ENCODE measurements at places on chromosomes 1 and 21.

DNA sequence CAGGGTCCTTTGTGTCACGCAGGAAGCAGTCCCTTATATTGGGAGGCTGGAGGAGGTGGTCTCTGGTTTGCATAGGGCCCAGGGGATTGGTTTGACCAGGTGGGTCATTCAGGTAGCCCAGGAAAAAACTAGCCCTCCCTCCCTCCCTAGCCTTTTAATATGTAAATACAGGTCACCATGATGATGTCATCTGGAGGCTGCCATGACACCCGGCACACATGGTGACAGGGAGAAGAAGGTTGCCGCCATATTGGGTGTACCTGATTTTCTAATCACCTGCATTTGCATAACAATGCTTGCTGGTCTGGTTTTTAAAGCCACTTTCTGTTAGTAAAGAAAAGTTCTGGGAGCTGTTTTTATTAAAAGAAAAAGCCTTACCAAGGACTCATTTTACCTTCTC lies 791.0 kb upstream of the ADGRL4 start:
- no peak for DNase-seq

DNA sequence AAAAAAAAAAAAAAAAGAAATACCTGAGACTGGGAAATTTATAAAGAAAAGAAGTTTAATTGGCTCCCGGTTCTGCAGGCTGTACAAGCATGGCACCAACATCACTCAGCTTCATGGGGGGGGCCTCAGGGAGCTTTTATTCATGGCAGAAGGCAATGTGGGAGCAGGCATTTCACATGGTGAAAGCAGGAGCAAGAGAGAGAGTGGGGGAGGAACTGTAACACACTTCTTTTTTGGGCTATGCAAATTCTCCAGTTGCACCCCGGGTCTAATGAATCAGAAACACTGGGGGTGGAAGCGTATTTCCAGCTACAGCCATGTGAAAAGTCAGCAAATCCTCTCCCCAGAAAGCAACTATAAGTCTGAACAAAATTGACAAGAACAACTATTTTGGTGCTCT lies 11.8 kb upstream of the SOD1 start:
- no peak for DNase-seq

- no peak for DNase-seq
These were observed 14.7 kb downstream of the NEK2 start for GRCh38 chr1:211660718-211661222.

DNA sequence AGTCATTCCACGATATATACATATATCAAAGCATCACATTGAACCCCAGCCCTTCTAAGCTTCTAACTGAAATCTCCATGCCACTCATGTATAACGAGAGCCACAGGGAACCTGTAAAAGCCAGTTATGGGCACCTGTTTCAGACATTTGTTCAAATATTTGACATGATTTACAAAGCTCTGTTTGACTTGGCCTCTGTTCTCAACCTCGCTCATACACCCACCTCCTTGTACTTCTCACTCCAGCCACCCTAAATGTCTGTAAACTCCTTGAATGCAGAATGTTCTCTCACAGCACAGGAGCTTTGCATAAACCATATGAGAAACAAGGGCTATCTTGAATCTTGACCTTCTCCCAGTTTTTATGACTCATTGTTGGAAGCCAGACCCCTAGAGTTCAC lies 36.9 kb upstream of the CD2 start:
- no peak for DNase-seq

GRCh38 chr1:196063952-196064351 lies 544.3 kb downstream of the KCNT2 start:
- DNase-seq = no peak

- no peak for DNase-seq
These were observed 1.7 kb downstream of the SLC19A1 start for GRCh38 chr21:45540601-45540970.

- DNase-seq = no peak
These were observed 80.3 kb downstream of the KCNT2 start for GRCh38 chr1:196527919-196528318.

- DNase-seq = no peak
These were observed 5.3 kb upstream of the PRPF38B start for GRCh38 chr1:108686614-108687313.

GRCh38 chr1:224616756-224617409 lies 766 bp downstream of the CNIH3 start:
- DNase-seq = no peak

DNA sequence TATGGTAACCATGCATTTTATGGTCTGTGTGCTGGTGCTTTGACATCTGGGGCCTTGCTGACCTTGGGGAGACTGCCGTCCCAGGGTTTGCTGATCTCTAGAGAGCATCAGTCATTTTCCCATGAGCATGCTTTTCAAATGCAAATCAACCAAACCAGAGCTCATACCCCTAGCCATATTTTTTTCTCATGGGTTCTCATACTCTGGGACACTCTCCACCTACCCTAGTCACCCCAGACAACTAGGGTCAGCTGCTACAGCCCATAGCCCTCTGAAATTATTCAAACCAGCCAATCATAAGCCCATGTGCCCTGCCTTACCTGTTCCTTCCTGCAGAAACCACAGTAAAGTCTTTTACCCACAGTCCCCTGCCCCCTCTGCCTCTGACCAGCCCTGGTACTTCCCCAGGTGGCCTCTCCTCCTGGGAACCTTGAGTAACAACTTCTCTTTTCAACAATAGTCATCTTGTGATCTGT lies 132.0 kb downstream of the MAP3K21 start:
- DNase-seq = no peak

DNA sequence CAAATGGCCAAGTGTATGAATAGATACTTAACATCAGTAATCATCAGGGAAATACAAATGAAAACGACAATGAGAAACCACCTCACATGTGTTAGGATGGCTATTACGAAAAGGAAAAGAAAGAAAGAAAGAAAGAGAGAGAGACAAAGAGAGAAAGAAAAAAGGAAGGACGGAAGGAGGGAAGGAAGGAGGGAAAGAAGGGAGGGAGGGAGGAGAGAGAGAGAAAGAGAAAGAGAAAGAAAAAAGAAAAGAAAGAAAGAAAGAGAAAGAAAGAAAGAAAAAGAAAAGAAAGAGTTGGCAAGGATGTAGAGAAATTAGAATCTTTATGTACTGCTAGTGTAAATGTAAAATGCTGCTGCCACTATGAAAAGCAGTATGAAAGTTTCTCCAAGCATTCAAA lies 90.7 kb upstream of the DPT start:
- no peak for DNase-seq

DNA sequence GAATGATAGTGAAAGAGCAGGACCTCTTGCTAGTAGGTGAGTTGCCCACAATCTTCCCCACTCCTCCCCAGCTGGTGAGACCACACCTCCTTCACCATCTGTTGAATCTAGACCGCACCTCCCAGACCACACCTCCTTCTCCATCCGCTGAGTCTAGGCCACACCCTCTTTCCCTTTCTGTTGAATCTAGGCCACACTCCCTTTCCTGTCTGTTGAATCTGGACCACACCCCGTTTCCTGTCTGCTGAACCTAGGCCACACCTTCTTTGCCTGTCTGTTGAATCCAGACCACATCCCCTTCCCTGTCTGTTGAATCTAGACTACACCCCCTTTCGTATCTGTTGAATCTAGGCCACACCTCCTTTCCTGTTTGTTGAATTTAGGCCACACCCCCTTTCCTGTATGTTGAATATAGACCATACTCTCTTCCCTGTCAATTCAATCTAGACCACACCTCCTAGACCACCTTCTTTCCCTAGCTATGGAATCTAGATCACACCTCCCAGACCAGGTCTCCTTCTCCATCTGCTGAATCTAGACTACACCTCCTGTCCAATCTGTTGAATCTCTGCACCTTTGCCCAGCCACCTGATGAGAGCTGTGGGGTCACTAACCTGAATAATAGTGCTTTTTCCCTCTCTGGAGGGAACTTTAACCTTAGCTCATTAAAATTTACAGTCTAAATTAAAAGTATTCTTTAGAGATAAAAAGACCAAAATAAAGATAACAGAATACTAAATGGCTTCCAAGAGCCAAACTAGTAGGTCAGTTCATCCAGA lies 116.3 kb downstream of the DAB1 start:
- DNase-seq = no peak

- no peak for DNase-seq
These were observed 446.1 kb upstream of the PROX1 start for GRCh38 chr1:213541641-213542040.

DNA sequence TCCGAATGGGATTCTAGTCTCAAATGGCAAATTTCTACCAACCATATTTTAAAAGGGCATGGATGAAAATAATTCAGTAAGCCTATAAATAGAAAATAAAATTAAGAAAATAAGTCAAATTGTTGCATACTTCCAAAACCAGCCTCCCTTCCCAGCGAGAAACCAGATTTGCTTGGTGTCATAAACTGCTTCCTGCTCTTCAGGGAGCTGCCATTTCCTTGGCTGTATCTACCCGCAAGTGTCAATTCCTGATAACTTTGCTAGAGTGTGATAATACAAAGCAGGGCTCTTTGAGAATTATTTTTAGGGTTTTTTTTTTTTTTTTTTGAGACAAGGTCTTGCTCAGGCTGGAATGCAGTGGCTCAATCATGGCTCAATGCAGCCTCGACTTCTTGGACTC lies 62.3 kb downstream of the S1PR1 start:
- DNase-seq = no peak

- DNase-seq = no peak
These were observed 183.6 kb upstream of the NR5A2 start for GRCh38 chr1:199843861-199844260.

GRCh38 chr1:32200226-32201010 lies at the start of gene CCDC28B:
Gene CCDC28B (plus strand): TSS chr1:32200595. CDS start chr1:32201936, 1,341 bp downstream.
- DNase-seq = no peak

DNA sequence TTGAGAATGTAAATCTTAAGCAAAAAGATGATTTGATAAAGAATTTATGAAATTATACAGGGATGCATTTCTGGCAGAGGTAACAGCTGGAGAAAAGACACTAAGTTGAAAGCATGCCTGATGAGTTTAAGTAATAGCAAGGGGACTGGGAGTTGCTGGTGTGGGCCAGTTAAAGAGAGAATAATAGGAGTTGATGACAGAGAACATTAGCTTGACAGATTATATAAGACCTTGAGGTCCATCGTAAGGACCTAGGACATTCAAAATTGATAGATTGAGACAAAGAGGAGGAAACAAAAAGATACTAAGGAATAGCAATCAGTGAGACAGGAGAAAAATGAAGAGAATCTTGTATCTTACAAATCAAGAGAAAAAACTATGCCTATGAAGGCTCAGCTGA lies 84.7 kb upstream of the TMPRSS15 start:
- no peak for DNase-seq

DNA sequence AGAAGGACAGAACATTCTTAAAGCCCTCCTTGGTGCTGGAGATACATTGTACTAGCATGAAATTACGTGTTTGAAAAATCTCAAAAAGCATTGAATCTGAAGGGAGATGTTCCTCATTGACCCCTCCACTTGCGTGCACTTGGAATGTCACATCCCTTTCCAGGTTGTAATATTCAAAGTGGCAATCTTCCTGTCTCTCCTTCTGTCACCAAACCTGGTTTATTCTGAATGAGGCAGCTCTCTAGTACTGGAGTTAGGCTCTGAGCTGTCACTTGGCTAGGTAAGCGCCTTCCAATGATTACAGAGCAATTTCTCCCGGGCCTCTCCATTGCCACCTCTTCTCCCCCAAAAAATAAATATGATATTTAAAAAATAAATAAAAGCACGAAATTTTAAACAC lies 855 bp downstream of the DSCAM start:
- DNase-seq = no peak

GRCh38 chr21:36065497-36066036 lies 4.3 kb upstream of the CBR1 start:
- DNase-seq = no peak

GRCh38 chr21:17903029-17903806 lies 84.1 kb upstream of the C21orf91 start:
- no peak for DNase-seq

- DNase-seq = no peak
These were observed 70.6 kb upstream of the RAB3GAP2 start for GRCh38 chr1:220342853-220343252.

DNA sequence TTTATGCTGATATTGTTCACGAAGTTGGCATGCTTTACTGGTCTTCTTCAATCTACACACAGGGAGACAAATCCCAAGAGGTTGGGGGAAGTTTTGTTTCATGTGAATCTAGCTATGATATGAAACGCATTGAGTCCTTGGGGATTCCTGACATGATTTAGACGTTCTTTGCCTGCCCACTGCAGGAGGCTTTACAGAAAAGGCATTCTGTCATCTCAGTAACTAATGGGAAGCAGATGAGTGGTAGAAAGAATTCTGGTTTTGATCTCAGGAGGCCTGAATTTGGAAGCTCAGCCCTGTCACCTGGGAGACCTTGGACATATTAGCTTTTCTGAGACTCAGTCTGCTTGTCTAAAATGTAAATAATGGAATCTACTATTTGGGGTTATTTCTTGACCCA lies 383.0 kb upstream of the NFIA start:
- no peak for DNase-seq

- DNase-seq = no peak
These were observed 171.5 kb downstream of the AJAP1 start for GRCh38 chr1:4825800-4826450.

DNA sequence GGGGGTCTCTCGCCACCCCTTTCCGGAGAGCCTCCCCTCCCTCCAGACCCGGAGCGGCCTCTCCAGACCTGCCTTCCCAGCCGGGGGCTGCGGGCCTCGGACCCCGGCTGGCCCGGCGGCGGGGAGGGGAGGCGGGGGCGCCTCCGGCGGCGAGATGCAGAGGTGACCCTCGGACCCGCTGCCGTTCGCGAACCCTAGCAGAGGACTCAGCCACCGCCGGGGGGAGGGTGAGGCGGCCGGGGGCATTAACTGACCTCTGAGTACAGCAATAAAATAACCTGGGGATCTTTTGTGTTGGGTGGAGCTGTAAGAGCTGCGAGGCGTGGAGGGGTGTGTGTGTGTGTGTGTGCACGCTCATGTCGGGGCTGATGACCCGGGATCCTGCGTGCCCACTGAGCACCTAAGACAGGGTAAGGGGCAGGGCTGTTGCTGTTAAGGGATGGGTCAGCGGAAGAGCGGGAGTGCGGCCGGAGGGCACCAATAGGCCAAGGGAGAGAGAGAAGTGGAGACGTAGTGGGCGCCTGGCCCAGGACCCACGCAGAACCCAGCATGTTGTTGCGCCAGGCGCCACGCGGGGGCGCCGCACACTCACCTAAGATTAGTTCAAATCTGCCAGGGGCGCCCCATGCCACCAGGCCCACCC lies 6.3 kb downstream of the HAPLN2 start:
- DNase-seq = no peak

- DNase-seq = no peak
These were observed 5.3 kb upstream of the C1orf115 start for GRCh38 chr1:220684890-220685289.

DNA sequence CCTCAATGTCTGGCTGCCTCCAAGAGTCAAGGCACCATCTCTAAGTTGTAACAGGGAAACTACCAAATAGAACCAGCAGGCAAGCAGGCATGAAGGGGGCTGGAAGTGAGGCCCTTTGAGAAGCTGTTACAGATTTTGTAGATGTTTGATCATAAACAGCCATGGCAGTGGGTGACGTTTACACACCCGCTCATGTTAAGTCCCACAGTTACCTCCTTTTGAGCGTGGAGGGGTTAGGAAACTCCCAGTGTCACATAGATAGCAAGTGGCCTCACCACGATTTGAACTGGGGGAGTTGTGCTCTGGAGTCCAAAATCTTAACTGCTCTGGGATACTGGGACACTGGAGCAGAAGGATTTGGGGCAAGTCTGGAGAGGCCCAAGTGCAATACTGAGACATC lies 192.4 kb downstream of the HIVEP3 start:
- no peak for DNase-seq

Measured in esophagus squamous epithelium (tissue), 5 donors.